HuH-7.5 (cell line): ENCODE measurements at places on chromosomes 7 and 10.

- no peak for DNase-seq
Measured at GRCh38 chr10:32050177-32050576, 6.0 kb downstream of the KIF5B start.

DNA sequence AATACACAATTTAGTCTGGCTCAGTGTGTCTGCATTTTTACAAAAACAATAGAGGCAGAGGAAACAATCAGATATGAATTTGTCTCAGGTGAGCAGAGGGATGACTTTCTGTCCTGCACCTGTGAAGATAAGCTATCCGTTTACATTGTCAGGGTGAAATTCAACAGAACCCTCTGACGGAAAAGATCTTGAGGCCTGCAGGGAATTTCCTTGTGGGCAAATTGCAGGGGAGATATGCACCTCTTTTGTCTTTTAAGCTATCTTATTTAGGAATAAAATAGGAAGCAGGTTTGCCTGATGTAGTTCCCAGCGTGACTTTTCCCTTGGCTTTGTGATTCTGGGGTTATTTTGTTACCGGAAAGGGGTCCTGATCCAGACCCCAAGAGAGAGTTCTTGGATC lies 325.1 kb downstream of the GALNT17 start:
- DNase-seq = no peak

- DNase-seq = no peak
Measured at GRCh38 chr10:104344219-104344618, 6.0 kb upstream of the ITPRIP start.

DNA sequence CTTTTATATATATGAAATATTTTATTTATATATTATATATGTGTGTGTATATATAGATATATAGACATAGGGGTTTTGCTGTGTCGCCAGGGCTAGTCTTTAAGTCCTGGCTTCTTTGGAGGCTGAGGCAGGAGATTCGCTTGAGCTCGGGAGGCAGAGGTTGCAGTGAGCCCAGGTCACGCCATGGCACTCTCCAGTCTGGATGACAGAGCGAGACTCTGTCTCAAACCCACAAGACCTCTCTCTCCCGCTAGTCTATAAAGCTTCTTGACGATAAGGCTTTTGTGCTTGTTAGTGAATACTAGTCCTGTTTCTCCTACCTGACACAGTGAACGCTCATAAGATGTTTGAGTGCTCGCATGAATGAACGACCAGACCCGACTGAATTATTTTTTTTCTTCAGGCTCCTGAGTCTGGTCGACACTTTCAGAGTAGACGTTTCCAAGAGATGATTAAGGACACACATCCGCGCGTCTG lies 577 bp upstream of the DDX21 start:
- DNase-seq = peak; percentile 16

DNA sequence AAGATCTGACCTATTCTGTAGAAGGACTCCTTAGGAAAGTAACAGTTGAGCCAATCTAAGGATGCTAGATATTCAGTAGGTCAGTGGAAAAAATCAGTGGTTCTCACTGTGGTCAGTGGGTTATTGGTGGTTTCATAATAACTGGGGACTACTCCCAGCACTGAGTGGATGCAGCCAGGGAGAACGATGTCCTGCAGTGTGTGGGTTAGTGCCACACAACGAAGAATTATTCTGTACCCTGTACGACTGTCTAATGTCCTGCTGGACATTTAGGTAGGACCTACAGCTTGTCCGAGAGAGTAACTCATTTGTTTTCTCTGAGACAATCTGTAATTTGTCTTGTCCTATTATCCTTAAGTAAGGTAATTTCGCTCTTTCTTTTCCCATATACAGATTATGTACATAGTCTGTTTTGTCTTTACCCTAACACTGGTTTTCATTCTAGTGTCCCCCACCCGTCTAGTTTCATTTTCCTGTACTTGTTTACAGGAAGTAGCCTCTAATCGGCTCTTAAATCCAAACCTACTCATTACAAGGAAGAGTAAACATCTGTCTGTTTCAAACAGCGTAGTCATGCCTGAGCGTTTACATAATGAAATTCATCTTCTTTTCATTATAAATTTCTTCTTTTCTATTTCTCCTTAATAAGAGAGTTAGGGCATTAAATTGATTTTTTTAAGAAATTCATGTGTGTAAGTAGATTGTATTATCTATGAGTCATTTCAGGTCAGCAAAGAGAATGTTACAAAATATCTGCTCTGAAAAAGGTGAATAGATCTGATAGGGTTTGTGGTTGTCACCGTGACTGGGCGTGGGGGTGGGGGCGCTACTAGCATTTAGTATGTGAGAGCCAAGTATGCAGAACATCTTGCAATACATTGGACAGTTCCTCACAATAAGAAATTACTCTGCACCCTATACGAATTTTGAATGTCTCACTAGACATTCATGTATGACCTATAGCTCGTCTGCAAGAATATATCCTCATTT lies 8.3 kb upstream of the ZC3HAV1L start:
- no peak for DNase-seq

- no peak for DNase-seq
Measured at GRCh38 chr10:117677890-117678500, 135.4 kb downstream of the EMX2 start.

- DNase-seq = no peak
Measured at GRCh38 chr10:75730847-75731246, 299.4 kb downstream of the LRMDA start.

DNA sequence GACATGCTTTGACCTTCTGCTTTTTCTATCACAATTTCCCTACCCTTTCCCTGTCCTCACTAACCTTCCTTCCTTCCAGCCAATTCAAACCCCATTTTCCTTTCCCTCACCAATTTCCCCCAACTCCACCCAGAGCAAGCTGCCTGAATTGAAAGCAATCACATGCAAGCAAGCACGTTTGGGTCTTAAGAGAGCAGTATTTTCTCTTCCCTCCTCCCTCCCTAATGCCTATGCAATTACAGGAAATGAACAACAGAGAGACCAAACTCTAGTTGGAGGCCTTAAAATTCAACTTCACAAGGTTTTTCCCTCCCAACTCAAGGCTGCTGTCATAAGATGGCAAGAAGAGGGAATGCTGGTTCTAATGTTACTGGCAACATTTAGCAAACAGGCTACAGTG lies 117.2 kb downstream of the MYOF start:
- DNase-seq = no peak

GRCh38 chr7:134196439-134196838 lies 69.3 kb downstream of the LRGUK start:
- DNase-seq = no peak

DNA sequence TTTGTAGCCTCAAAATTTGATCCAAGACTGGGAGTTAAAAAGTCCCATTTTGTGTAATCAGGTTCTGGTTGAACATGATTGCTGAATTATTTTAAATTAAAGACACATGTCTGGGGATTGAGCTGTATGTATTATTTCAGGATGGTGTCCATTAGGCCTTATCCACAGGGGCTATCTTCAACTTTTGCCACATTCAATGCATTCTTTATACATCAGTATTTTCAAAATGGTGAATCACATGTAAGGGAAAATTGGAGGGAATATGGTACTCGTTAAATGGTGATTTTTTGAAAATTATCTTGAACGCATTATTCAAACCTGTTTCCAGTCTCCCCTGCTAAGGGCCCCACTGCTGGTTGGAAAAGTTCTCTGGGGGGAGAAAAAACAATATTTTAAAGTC lies 367.7 kb upstream of the NPVF start:
- DNase-seq = no peak

GRCh38 chr10:50593523-50594376 lies 30.0 kb downstream of the SGMS1 start:
- DNase-seq = no peak

- DNase-seq = peak; percentile 23
Measured at GRCh38 chr7:30596014-30596641, 1.4 kb downstream of the GARS1 start.

DNA sequence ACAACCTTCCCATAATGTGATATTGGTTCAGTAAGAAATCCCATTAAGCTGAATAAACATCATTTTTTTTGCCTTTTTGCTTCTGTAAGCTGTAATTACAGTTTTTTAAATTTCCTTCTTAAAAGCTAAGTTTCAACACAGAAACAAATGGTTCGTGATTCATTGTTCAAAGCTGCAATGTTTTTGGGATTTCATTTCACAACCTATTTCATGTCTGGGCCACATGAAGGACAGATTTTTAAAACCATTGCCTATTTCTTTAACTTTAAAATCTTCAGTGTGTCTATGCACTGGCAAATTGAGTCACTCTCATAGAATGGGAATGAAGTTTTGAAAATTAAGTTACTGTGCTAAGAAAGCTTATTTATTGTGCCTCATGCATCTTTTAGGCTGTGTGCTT lies 66.9 kb downstream of the TFPI2 start:
- DNase-seq = no peak

- DNase-seq = peak; percentile 25
Measured at GRCh38 chr10:28722065-28722803, 44.9 kb downstream of the BAMBI start.

GRCh38 chr10:73876971-73877370 lies 2.6 kb upstream of the CAMK2G start:
- DNase-seq = no peak

DNA sequence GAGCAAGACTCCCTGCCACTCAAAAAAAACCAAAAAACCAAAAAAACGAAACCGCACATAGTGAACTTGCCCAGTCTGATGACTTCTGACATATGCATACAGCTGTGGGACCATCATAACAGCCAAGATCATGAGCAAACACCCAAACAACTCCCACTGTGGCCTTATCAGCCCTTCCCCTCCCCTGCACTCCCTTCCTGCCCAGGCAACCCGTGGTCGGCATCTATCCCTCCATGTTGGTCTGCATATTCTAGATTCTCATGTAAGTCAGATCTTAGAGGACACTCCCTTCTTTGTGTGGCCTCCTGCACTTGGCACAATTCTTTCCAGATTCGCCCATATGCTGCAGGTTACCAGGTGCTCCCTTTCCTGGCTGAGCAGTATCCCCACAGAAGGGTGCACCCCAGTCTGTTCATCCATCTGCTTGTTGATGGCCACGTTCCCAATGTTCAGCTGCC lies 72.8 kb downstream of the GNA12 start:
- no peak for DNase-seq

- DNase-seq = no peak
Measured at GRCh38 chr7:92119213-92119759, 15.0 kb downstream of the CYP51A1 start.

DNA sequence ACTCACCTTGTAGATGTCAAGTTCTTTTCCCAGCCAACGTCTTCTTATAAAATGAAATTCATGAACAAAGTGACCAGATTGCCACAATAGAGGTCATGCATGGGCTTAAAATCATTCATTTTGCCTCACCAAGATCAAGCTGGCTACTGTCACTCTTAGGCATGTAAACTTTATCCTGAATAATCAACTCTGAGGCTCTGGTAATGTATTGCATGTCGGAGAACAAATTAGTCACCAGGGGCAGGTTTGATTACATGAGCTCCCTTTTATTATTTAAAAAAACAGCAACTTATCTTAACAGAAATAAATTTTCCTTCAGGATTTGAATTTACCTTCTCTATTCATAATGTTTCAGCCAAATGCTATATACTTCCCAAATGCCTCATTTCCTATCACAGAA lies 112.9 kb upstream of the SP4 start:
- DNase-seq = no peak

DNA sequence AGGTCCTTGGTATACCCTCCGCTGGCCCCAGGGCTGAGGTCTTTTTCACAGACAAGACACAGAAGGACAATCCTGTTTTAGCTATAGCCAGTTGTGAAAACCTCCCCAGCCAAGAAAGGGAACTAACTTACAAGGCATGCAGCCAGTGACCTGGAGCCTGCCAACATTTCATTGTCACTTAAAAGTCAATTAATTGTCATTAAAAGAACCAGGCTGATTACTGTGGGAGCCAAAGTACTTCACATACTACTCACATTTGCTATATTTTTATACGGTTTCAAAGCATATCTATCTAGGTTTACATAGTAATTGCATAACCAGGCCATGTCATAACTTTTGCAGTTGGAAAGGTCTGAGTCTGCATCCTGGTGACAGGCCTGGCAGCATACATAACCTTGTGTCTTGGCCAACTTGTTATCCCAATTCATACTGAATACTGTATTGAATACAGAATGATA lies 31.1 kb downstream of the NRBF2 start:
- no peak for DNase-seq

DNA sequence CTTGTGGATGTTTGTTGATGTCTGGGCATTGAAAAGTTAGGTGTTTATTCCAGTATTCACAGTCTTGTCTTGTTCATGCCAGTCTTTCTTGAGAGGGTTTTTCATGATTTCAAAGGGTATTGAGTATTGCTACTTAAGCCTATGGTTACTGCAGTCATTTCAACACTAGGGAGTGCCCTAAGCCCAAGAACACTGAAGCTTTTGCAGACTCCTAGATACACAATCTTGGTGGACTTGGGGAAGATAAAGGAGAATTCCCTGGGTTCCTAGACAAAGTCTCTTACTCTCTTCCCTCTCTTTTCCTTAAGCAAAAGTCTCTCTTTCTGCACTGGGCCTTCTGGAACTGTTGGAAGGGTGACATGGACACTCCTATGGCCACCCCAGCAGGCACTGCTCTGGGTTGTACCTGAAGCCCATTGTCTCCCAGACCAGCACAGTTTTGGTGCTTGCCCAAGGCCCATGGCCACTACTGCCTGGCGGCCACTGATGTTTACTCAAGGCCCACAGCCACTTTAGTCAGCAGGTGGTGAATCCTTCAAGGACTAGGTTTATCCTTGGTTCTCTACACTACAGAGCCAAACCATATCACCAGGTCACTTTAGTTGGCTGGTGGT lies 24.9 kb downstream of the SAMD9 start:
- no peak for DNase-seq

DNA sequence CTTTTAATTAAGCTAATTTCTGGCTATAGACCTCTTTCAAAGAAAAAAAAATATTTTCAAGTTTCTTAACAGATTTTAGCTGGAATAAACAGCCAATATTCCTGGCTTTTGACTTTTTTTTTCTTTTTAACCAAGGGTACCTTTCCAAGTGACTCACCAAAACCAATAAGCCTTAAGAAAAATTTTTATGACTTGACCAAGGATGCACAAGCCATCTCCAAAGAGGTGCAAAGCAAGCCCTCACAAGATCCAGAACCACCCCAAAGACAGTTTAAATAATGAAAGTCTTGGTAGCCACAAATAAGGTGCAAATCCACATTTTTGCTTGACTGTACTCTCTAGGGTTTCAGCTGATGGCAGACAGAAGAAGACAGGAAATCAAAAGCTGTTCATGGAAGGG lies 76.5 kb downstream of the MAPK8 start:
- DNase-seq = no peak

DNA sequence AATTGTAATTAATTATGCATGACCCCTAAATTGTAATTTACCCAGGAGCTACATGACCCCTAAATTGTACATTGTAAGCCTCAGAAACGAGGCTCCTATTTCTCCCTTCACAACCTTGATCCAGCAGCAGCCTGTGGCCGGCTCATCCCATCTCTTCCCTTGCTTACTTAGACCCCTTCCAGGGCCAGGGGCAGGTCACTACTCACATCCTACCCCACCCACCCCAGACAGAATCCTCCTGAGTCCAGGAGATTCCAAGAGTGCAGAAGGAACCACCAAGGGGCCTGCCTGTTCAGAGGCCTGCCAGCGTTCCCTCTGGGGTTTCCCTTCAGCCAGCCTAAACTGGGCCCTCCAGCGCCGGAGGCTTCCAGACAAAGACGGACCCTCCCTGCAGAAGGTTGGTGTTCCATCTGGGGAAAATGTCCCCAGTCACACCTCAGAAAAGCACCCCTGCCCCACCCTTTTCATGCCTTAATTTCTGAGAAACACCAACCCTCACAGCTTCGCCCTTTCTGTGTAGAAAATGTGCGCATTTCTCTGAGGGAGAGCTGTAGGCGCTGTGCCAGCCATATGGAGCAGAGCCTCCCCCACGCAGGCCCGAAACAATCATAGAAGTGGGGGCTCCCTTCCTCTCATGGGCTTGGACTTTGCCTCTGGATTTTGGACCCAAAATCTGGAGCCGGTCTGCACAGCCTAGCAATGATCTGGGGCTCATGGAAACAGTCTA lies 19.2 kb downstream of the LEP start:
- DNase-seq = no peak

GRCh38 chr10:62467527-62467926 lies 93.4 kb downstream of the ZNF365 start:
- DNase-seq = no peak
